Activated T-cell treated with anti-CD3 and anti-CD28 coated beads for 4 hours (primary cell): ENCODE measurements at places on chromosomes 3 and 15.
A peak's percentile ranks its signal among the peaks of the same experiment; 100 is the strongest.

DNA sequence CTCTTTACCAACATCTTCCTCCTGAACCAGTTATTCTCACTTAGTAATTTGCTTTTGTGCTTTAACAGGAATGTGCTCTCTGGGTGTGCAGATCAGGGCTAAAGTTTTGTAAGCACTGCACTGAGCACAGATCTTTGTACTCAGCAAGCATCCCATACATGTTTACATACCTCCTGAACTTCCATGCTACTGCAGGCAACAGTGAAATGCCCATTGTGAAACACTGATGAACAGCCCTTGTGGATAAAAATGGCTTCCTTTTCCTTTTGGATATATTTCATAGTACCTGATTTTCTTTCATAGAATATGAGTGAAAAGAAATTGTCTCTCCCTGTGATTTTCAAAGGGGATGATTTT lies 855.9 kb downstream of the MCTP2 start:
- DNase-seq, result no peak

GRCh38 chr3:71397046-71397445 lies 186.5 kb downstream of the FOXP1 start:
- no peak for DNase-seq

DNA sequence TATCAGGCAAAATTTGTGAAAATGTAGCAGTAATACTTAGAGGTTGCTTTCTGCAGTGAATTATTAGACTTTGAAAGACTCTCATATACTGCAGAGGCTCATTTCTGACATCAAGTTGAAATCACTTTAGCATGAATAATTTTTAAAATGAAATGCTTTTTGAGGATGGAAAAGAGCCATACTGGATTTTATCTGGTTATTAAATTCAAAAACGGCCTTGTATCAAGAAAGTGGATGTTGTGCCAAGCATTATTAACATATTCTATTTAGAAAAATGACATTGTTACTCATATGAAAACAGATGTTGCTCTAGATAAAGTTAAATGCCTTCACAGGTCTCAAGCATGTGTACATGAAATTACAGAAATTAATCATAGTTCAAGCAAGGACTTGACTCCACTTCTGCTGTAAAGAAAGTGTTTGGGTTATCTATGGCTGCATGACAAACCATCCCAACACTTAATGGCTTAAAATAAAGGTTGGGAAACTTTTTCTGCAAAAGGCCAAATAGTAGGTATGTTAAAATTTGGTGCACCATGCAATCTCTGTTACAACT lies 64.5 kb upstream of the ZNF280D start:
- DNase-seq, result no peak

- DNase-seq, result no peak
Observed at GRCh38 chr15:59120937-59121336, 16.0 kb downstream of the CCNB2 start.

GRCh38 chr15:42084465-42085235 lies 9.7 kb downstream of the PLA2G4D start:
- DNase-seq, result peak; percentile 17

DNA sequence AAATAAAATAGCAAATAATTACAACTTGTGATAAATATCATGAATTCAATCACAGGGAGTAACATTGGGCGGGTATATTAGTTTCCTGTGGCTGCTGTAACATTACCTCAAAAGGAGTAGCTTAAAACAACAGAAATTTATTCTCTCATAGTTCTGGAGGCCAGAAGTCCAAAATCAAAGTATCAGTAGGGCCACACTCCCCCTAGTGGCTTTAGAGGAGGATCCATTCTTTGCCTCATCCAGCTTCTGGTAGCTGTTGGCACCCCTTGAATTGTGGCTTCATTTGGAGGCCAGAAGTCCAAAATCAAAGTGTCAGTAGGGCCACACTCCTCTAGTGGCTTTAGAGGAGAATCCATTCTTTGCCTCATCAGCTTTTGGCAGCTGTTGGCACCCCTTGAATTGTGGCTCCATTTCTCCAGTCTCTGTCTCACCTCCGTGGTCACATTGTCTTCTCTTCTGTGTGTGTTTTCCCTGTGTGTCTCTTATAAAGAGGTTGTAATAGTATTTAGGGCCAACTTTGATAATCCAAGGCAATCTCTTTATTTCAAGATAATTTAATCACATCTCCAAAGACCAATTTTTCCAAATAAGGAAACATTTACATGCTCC lies 3.1 kb upstream of the CFAP20DC start:
- no peak for DNase-seq

DNA sequence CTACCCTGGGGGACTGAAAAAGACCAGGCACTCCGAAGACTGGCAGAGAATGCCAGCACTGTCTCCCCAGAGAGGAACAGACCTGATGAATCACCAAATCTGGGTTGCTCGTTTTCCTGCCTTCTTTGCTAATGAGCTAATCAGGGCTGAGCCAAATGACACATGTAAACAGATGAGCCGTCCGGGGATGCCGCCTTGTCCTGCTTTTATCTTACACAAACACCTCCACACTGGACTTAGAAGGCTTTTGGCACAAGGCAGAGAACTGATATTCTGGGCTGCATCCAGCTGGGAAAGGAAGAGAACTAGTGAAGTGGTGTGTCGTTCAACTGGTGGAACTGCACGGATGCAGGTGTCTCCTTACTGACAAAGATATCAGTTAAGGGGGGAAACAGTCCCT lies 88.1 kb downstream of the MECOM start:
- DNase-seq, result no peak

- no peak for DNase-seq
Observed at GRCh38 chr15:43775411-43775965, 1.3 kb downstream of the ELL3 start.

DNA sequence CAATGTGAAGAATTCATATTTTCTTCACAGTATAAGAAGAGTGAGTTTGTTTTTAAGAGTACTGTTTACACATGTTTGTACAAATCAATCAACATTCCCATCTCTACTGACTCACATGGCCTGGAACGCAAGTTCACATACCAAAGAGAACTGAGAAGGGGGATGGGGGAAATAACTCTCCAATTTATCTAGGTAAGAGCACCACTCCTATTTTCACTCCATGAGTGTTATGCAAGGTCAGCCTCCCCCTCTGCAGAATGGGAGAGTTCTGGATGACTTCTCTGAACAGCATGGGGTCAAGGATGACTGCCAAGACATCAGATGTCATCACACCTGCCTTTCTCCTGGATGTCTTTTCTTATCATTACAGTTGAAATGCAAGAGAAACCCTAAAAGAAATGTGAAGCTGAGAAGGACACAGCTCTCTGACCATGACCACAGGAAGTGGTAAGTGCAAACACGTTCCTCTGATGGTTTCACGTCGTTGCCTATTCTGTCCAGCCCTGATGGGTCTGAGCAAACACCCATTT lies 95.2 kb downstream of the SEMA6D start:
- no peak for DNase-seq

DNA sequence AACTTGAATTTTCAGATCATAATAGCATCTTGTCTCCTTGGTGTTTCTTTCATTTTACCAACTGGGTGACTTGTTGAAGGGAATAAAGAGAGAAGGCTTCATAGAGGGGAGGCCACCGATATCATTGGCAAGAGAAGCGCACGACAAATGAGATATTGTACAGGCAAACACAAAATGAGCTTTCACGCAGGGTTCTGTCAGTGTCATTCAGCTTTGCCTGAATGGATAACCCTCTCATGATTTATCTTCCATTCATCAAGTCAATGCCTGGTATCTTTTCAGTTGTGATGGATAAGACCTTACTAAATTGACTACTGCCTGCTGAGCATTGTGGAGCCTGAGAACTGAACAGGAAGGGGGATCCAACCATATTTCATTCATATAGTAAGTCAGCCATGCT lies 188.6 kb upstream of the EPHA3 start:
- DNase-seq, result no peak

GRCh38 chr3:19527746-19528145 lies 379.4 kb downstream of the KCNH8 start:
- no peak for DNase-seq

DNA sequence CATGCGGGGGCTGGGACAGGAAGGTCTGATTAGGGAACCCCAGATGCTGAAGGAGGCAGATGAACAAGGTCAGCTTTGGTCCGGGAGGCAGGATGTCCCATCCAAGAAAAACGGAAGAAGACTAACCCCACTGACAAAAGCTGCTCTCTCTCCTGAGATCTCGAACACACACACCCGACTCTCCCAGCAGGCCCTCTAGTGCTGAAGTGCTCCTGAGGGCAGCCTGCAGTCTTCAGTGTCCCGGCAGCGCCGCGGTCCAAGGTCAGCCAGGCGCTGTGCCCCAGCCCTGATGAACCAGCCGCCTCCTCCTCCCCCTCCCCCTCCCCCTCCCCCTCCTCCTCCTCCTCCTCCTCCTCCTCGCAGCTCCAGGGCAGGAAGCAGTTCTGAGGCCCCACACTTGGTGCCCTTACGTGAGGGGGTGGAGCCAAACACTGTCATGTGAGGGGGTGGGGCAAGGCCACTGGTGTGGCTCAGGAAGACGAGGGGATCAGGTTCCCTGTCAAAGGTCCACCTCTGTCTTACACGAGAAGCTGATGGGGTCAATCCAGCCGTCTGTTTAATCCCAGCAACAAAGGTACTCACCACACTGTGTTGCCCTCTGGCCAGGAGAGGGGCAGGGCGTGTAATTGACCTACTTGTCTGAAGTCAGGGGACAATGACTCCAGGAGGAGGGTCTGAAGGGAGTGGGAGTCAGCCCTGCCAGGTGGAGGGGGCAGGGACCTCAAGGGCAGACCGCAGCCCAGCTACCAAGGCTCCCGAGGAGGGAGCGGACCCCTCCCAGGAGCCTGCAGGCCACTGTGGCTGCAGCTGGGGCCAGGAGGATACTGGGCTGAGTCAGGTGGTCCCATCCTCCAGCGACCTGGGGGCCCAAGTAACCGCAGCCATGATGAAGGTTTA lies 34.3 kb downstream of the PRR23E start:
- DNase-seq, result no peak

- DNase-seq, result no peak
Observed at GRCh38 chr3:107366766-107367165, 10.5 kb upstream of the CCDC54 start.

GRCh38 chr15:64400583-64400982 lies 12.9 kb downstream of the TRIP4 start:
- no peak for DNase-seq

DNA sequence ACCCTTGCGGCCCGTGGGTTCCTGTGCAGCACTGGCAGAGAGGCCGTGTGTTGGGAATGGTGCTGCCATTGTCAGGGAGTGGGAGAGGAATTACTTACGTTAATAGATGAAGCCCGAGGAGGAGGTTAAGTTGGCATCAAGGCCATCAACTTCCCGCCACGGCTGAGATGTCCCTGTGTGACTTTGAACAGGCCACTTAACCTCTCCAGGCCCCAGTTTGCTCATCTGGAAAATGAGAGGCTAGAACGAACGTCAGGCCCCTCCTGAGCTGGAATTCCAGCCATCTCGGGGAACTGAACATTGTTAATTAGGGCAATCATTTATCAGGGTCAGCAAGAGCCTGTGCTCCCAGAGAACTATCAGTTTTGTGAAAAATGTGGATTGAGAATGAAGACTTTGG lies 91.4 kb upstream of the MYZAP start:
- DNase-seq, result no peak

DNA sequence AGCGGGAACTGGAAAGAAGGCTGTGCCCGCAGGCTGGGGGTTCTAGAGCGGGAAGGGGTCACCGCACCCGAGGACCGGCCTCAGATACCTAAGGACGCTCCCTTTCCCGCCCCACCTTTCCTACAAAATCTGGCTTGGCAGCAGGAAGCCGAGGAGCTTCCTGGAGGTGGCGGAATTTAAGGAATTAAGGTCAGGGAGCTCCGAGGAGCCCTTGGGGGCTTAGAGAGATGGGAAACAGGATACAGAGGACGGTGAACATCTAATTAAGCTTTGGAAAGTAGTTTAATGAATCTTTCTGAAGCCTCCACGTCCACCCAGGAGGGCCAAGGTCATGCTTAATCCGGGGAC lies 507 bp upstream of the AP3B2 start:
- no peak for DNase-seq

- DNase-seq, result no peak
Observed at GRCh38 chr3:56711344-56711743, 28.3 kb upstream of the TASOR start.

DNA sequence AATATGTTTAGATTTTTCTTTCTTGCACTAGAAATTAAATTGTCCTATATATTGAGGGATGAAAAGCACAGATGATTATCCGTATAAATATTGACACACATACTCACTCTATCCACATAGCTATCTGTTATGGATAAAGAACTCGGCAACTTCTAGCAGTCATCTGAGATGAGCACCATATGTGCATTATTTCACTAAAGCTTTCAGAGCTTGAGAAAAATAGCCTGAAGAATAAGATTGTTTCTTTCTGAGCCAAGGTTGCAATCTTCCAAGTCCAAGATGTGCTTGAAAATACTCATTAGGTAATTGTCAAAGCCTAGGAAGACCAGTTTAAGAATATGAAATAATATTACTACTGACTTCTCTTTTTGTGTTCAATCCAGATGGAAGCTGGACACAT lies 40.5 kb downstream of the COL8A1 start:
- no peak for DNase-seq

DNA sequence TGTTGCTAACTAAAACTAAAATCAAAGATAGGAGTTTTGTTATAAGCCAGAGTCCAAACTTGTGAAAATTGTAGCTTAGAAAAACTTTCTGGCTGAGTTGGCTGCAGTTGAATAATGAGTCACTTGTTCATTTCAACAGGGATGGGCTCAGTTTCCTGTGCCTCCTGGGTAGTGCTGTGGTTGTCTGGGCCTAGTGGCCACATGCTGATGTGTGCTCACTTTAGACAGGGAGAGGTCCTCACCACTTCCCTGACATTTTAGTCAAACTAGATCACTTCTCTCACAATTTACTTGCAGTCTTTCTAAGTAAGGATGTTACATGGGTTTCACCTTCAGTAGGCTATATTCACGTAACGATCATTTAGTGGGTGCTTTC lies 6.3 kb upstream of the UBE2Q2 start:
- DNase-seq, result peak; percentile 11

- no peak for DNase-seq
Observed at GRCh38 chr15:72161361-72162132, 36.0 kb downstream of the GRAMD2A start.

- no peak for DNase-seq
Observed at GRCh38 chr3:116135457-116136085, 309.7 kb downstream of the LSAMP start.

DNA sequence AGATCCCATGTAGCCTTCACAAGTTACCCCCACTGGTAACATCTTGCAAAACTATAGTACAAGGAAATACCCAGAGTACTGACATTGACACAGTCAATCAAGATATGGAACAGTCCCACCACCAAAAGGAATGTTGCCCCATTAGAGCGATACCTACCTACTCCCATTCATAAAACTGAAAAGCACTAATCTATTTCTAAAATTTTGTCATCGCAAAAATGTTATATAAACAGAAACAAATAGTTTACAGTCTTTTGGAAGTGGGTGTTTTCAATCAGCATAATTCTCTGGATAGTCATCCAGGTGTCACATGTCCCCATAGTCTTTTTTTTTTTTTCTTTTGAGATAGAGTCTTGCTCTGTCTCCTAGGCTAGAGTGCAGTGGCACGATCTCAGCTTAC lies 156.9 kb upstream of the AGTR1 start:
- DNase-seq, result no peak

DNA sequence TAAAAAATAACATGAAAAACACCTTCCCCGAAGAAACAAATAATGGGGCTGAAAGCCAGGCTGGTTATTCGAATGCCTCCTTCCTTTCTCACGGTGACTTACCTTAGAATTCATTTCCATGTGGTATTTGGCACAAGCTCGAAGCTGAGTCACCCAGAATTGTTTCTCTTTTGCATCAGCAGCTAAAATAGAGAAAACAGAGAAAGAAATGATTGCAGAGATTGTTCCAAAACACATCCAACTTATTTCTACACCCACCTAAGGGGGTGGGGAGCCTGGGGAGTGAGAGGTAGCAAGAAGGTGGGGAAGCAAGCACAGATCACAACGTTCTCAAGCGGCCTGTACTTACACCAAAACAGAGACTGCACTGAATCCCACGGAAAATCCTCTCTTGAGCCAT lies 104.7 kb downstream of the OSBPL10 start:
- no peak for DNase-seq
